Cerebellar cortex (tissue), 1 donor: ENCODE measurements at places on chromosomes 2 and 18.

DNA sequence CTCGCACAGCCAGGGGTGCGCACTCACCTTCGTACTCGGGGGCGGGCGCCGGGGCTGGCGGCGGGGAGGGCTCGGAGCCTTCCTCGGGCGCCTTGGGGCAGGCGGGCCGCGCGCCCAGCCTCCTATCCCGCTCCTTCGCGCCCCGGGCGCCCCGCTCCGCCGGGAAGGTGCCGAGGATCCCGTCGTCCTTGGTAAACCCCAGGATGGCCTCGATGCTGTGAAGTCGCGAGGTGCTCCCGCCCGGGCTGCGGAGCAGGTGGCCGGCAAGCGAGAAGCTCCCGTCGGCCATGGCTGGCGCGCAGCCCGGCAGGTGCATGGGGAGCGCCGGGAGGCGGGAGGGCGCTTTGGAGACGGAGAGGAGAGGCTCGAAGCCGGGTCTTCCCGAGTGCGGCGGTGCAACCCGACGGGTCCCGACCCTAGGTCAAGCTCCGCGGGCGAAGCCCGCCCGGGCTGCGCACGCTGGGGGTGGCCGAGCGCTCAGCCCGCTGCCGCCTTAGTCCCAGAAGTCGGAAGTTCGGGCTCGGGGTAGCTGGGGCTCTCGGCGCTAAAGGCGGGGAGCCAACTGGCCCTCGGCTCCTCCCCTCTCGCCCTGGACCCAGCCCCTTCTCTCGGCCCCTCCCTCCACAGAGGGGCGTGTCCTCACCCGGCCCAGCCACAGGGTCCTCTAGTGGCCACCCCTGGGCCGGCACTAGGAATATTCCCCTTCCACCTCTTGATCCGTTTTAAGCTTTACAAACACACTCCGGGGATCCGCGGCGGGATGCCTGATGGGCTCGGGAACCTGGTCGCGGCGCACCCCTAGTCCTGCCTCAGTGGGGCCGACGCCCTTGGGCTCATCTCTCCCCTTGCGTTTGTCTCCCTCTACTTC, at the start of gene RAX:
Gene RAX (minus strand): TSS at position 564 of the 868 bp plus-strand sequence. CDS start 248 bp downstream, at position 316.
- DNase-seq: no peak

GRCh38 chr2:40352041-40352702, 99.7 kb downstream of the SLC8A1 start:
- no peak for DNase-seq

GRCh38 chr2:226320076-226320948, 479.3 kb downstream of the IRS1 start:
- DNase-seq: no peak

DNA sequence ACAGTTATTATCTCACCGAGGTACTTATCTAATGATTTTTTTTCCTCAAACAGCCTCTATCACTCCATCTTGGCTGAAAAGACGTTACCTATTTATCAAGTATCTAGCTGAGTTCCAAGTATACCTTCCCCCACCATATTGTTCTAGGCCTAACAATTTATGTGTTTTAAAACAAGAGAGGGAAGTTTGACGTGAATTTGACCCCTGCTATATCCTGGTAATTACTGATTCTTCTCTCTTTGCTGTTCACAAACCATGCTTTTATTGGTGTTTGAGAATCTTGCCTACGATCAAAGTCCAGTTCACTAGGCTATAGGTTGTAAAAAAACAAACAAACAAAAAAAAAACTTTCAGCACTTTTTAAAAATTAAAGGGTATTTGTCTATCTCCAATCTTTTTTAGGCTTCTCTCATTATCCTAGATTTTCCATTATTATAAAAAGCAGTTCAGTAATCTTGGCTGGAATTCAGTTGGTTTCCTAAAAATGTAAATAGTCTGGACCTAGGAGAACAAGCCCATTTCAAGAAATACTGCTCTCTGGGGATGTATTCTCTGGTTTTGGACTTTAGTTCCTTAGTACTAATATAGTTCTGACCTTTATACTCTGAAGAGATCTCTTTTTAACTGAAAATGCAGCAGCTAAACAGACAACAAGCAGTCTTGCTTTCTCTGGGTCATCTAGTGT, 505.4 kb downstream of the CPS1 start:
- DNase-seq: no peak

DNA sequence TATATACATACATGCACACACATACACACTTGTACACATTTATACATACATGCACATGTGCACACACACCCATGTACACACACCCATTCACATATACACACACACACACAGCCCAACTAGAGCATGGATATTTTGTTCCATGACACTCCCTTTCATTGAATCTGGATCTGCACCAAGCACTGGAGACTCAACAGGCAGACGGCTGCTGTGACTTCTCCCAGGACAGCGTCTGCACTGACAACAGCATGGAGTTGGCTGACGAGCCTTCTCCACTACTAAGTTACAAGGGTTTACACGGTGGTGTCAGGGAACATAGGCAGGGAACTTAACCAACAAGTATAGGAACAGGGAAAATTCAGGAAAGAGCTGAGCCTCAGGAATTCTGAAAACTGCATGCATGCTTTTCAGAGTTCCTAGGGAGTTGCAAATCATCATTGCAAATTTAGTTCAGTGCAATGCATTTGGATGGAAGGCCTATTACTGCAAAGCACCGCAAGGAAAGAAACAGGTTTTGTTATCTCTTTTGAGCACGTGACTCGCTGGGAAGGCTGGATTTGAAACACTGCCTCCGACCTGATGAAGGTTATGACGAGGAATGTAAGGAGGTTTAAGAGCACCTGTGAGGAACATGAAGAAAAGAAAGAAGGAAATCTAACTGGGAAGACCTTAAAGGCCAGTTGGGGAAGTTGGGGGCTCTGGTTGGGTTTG, 35.9 kb downstream of the TMEM18 start:
- DNase-seq: no peak

DNA sequence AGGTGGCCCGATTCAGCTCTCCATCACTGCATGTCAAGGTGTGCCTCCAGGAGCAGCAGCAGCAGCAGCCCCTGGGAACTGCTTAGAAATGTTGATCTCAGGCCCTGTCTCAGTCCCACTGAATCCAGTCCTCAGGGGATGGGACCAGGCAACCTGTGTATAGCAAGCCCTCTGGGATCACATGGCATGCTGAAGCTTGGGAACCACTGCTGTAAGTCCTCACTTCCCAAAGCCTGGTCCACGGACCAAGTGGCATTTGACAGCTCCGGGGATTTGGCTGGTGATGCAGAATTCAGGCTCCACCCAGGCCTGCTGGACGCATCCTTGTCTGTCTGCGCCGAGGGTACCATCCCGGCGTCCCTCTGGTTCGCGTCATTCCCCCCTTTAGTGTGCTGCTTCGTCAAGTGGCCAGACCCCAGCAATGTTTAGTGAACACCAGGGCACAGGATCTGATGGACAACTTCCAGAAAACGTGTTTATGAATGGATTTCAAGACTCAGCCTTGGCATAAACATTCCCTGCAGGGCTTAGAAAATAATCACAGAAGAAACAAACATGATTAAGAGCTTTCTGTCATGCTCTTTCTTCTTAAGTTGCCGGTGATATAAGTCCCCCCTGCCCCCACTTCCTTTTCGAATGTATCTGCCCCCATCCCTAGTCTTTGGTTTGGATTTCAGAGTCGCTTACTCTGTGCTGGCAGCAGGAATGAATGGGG, 234.0 kb downstream of the GBX2 start:
- DNase-seq: peak; percentile 43

GRCh38 chr2:16313235-16313975, 352.2 kb downstream of the CYRIA start:
- no peak for DNase-seq

- no peak for DNase-seq
Observed at GRCh38 chr2:203756161-203756560, 49.7 kb downstream of the CD28 start.

DNA sequence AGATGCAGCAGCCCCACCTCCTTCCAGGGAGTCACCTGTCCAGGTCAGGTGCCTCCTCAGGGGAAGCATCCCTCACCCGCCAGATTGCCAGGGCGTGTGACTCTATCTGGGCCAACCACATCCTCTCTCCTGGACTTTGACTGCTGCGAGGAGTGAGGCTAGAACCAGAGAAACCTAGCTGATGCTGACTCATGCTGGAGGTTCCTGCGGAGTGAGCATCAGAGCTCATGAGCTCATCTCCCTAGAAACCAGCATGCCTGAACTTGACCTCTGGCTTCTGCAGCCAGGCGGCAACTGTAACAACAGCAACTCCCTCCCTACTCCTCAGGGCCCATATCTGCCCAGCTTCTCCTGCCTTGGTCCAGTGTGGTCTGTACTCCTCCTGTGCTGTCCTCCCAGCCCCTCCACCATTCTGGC, 28.3 kb upstream of the NT5DC4 start:
- DNase-seq: no peak

GRCh38 chr2:216777637-216778273, 82.1 kb downstream of the TNP1 start:
- peak; percentile 60 for DNase-seq

- DNase-seq: peak; percentile 39
Observed at GRCh38 chr2:165462443-165462842, 7.1 kb upstream of the CSRNP3 start.

DNA sequence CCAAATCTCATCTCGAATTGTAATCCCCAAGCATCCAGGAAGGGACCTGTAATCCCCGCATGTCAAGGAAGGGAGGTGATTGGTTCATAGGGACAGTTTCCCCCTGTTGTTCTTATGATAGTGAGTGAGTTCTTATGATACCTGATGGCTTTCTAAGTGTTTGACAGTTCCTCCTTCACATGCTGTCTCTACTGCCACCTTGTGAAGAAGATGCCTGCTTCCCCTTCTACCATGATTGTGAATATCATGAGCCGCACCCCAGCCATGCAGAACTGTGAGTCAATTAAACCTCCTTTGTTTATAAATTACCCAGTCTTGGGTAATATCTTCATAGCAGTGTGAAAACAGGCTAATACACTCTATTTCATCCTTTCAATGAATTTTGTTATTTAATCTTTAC, 446.7 kb downstream of the RNF144A start:
- DNase-seq: no peak

GRCh38 chr2:178787155-178787554, 20.1 kb downstream of the TTN start:
- DNase-seq: no peak

DNA sequence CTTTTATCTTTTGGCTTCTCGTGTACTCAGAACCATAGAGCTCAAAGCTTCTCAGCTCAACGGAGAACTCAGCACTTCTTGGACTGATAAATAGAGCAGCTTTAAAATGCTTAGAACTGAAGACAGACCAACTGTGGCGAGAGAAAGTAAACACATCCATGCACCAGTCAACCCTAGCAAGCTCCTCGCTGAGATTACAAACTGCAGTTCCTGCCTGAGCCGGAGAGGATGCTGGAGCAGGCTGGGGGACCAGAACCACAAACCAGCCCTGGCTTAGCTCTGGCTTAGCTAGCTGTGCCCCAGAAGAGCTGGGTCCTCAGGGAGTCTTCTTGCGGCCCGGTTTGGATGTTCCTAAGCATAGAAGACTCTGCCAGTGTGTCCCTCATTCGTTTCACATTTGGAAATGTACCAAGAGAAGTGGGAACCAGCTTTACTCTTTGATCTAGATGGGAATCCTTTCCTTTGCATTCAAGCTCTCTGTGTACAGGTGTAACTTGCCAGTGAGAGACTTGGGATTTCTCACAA, 5.6 kb downstream of the PAX8 start:
- peak; percentile 1 for DNase-seq

DNA sequence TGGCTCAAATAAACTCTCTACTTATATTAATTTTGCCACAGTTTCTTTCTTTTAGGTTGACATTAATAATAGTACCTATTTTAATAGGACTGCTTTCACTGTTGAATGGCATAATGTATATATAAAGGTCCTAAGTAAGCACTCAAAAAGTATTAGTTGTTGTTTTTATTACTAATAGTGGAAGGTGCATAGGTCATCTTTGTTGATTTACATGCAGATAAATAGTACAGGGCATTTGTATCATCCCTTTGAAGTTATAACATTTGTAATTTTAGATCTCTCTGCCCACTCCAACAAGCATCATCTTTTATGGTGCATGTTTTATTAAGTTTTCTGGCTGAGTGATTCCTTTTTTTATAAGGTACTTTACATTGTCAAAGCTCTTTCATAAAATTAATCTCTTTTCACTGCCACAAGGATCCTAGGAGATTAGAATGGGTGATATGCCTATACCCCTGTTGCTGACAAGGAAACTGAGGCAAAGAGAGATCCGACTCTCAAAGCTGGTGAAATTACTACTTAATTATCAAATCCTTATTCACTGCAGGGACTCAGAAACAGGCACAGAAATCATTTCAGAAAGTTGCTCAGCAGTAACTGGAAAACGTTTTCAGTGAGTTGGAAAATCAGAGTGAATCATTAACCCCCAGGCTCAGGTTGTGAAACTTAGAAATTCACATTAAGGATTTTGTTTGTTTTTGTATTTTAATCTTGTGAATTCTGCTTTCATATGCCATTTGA, 299.6 kb downstream of the AGPS start:
- no peak for DNase-seq

DNA sequence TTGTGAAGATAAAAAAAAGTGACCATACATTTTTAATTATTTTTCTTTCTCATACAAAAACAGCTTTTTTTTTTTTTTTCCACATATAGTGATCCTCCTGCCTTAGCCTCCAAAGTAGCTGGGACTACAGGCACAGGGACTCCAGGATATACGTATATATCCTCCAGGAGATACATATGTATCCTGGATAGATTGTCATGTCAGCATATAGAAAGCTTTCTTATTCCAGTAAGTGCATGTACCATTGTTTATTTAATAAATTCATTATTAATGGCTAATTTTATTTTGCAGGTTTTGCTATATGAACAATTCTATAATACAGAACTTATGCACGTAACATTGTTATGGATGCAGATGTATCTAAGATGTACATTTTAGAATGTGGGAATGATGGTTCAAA, 138.7 kb downstream of the DOK6 start:
- no peak for DNase-seq

DNA sequence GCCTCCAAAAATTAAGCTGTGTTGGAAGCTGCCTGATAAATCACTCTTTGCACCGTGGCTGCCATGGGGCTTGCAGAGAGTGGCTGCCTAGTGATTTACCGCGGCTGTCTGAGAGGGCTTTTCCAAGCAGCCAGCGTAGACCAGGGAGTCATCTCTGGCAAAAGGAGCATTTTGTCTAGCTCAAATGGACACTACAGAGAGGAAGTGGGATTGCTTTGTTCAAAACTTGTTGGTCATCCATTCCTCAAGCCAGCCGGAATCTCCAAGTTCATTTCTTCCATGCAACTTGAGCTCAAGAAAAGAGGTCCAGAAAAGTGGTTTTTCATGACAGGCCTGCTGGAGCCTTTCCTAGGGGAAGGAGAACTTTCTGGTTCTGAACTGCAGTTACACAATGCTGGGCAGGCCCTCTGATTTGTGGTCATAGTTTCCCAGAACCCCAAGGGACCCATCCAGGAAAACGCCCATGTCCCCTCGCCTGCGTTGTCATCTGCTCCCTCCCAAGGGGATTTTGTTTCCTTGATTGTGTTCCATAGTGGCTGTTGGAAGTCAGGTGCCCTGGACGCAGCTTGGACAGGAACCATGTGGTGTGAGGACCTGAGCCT, 108.1 kb downstream of the TRIB2 start:
- DNase-seq: no peak
